ENCODE measurements at places on chromosomes 7 and 10. TPM values are rescaled to one million over a fixed set of nuclear protein-coding genes. Genes with fewer than 3 reads are reported as not detected.
A peak's percentile ranks its signal among the peaks of the same experiment; 100 is the strongest.

- H3K4me3 ChIP-seq = no peak overlapping the region
- no peak overlapping the region for H3K27ac ChIP-seq
- no peaks in the 10 kb centered on the region for H3K36me3 ChIP-seq
Measured at GRCh38 chr7:119436882-119437281, 836.1 kb upstream of the KCND2 start.

- peak overlapping the region; percentile 92 for H3K4me3 ChIP-seq
- peaks cover 2% of the 10 kb centered on the region for H3K4me1 ChIP-seq
- no peak overlapping the region for H3K27ac ChIP-seq
- H3K27me3 ChIP-seq = no peaks in the 10 kb centered on the region
- DNase-seq = no peak
- peaks cover 17% of the 10 kb centered on the region for H3K36me3 ChIP-seq
Measured at GRCh38 chr10:102421507-102421756, 796 bp downstream of the FBXL15 start.

GRCh38 chr10:121081306-121081705 lies 230.1 kb downstream of the WDR11 start:
- no peaks in the 10 kb centered on the region for H3K27me3 ChIP-seq
- peaks cover 6% of the 10 kb centered on the region for H3K36me3 ChIP-seq
- H3K4me1 ChIP-seq = peaks cover 3% of the 10 kb centered on the region
- H3K27ac ChIP-seq = no peak overlapping the region
- no peak overlapping the region for H3K4me3 ChIP-seq

GRCh38 chr10:52750629-52751028 lies 22.0 kb downstream of the MBL2 start:
- no peak overlapping the region for H3K27ac ChIP-seq
- H3K4me1 ChIP-seq = no peaks in the 10 kb centered on the region
- H3K27me3 ChIP-seq = no peaks in the 10 kb centered on the region
- no peak for DNase-seq
- no peak overlapping the region for H3K4me3 ChIP-seq

DNA sequence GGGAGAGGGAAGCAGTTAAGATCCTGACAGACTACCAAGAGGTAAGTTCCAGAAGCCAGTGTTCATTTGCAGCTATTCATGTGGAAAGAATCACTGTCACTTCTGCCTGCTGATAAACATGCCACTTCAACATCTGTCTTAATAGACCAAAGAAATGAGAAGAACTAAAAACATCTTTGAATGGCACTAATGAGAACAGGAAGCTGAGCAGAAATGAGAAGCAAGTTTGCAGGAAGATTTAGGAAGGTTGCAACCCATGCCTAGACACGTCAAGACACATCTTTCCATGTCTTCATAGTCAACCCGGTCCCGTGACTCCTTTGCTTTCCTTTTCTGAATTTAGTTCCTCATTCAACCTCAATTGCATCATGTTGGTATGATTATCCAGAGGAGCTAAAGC lies 180.0 kb downstream of the PDE1C start:
- DNase-seq = no peak
- no peak overlapping the region for H3K27ac ChIP-seq
- H3K36me3 ChIP-seq = no peaks in the 10 kb centered on the region
- no peaks in the 10 kb centered on the region for H3K27me3 ChIP-seq
- no peak overlapping the region for H3K4me3 ChIP-seq

GRCh38 chr7:91041901-91042484 lies 222.2 kb upstream of the FZD1 start:
- no peak for DNase-seq
- no peak overlapping the region for H3K4me3 ChIP-seq
- H3K36me3 ChIP-seq = peaks cover 6% of the 10 kb centered on the region

GRCh38 chr10:124289851-124290795 lies 128.6 kb downstream of the OAT start:
- H3K4me3 ChIP-seq = no peak overlapping the region
- peak; percentile 32 for DNase-seq
- H3K27me3 ChIP-seq = no peaks in the 10 kb centered on the region
- no peaks in the 10 kb centered on the region for H3K4me1 ChIP-seq

PLEKHS1 gene
- not detected for total RNA-seq

LMTK2 gene
- total RNA-seq = 22.3 TPM

CALHM1 gene
- 0.07 TPM for total RNA-seq

Measured in H9 (cell line).